ENCODE measurements at places on chromosomes 7 and 10.

- no peak for DNase-seq
Measured at GRCh38 chr7:118005026-118005425, 131.8 kb upstream of the CTTNBP2 start.

GRCh38 chr10:132408367-132408781, 11.4 kb downstream of the PWWP2B start:
- DNase-seq, result no peak

DNA sequence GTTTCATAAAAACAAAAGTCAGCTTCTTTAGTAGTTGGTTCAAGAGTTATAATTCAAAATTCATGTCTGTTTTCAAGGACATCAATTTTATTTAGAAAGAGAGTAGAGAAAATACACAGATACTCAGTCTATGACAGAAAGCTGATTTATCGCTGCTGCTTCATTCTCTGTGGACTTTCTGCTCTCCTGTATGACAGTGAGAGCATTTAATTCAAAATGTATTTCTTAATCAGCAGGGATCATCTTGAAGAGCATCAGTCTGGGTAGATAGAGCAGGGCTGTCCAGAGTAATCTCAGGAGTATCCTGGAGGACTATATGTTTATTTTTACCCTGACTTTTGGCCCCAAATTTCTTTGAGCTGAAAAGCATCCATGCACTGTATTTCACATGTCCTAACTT, 1676.7 kb downstream of the REEP3 start:
- DNase-seq, result no peak

- no peak for DNase-seq
Measured at GRCh38 chr7:12256090-12256489, 45.0 kb downstream of the TMEM106B start.

DNA sequence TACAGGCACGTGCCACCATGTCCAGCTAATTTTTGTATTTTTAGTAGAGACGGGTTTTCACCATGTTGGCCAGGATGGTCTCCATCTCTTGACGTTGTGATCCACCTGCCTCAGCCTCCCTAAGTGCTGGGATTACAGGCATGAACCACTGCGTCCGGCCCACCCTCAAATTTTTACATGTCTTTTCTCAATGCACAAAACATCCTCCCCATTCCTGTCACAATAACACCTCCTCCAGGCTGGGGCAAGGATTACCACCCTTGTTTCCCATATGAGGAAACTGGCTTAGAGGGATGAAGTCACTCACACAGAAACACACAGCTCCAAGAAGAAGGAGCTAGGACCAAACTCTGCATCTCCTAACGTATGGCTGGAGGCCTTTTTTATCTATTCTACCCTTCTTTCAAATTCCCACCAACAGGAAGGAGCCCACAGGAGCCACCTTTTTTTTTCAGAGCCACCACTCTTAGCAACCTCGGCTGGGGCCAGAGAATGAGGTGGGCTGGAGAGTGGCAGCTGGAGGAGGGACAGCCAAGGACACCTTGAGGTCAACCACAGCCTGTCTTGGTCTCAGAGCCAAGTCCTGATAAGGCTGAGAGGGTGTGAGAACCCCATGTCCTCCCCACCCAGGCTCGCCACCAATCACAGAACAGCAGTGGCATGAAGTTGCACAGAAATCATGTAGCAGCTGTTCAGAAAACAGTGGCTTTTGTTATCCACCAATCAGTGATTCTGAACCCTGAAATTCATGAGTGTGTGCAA, 113.1 kb upstream of the PDLIM1 start:
- no peak for DNase-seq

- no peak for DNase-seq
Measured at GRCh38 chr7:108456845-108457540, 757 bp upstream of the NRCAM start.

GRCh38 chr10:63256009-63256773, 123.1 kb downstream of the NRBF2 start:
- no peak for DNase-seq

- no peak for DNase-seq
Measured at GRCh38 chr7:24463474-24463873, 109.8 kb upstream of the PALS2 start.
